ENCODE measurements at places on chromosomes 2 and 18.

- DNase-seq = no peak
Observed at GRCh38 chr2:240460253-240460711, 24.8 kb downstream of the GPC1 start.

DNA sequence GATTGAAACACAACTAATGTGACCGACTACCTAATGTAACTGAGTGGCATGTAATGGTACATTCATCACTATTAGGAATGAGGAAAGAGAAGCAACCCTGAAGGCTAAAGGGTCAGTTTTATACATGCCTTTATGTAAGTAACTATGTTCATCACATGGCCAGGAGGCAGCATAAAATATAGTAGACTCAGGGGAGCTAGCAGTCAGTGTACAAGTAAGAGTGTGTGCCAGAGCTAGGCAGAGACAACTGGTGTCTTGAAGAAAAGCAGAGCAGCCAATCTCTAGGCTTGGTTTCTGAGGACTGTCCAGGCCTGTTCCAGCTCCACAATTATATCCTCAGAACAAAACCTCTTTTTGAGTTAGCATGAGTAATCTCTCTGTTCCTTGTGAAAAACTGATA is 18.1 kb downstream of the SMAD2 start:
- no peak for DNase-seq

- DNase-seq = no peak
Observed at GRCh38 chr2:26584191-26584590, 57.0 kb downstream of the CIB4 start.

GRCh38 chr2:127108090-127108523 is 1.2 kb upstream of the BIN1 start:
- no peak for DNase-seq

- no peak for DNase-seq
Observed at GRCh38 chr2:203740871-203741281, 34.4 kb downstream of the CD28 start.

GRCh38 chr18:39318008-39318407 is 1752.4 kb upstream of the CELF4 start:
- no peak for DNase-seq

GRCh38 chr2:53964987-53965687 is 5.7 kb downstream of the PSME4 start:
- no peak for DNase-seq

DNA sequence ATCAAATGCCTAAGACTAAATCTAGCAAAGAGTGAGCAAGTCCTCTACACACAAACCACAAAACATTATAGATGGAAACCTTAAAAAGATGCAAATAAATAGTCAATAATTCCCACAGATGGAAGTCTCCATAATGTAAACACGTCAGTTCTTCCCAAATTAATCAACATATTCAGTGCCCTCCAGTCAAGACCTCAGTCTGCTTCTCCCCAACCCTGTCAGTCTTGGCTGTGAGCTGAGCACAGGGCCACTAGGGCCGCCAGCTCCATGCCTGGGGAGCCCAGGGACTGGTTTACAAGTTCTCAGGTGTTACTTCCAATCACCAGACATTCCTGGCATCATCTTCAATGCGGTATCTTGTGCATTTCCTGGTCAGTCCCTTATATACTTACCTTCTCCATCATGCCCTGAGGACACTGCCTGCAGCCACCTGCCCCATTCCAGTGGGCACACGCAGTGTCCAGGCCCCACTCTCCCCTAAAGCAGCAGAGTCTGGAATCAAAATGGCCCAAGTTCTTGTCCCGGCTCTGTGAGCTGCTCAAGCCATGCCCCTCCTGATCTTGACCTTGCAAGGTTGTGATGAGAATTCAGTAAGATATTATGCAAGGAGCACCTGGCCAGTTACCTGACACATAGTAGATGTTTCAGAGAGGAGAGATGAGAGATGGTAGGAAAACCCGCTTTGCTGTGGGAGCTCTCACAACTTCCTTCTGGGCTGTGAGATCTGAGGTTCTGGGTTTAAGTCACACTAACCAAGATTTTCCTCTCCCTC is 207.9 kb upstream of the RAB6C start:
- no peak for DNase-seq

DNA sequence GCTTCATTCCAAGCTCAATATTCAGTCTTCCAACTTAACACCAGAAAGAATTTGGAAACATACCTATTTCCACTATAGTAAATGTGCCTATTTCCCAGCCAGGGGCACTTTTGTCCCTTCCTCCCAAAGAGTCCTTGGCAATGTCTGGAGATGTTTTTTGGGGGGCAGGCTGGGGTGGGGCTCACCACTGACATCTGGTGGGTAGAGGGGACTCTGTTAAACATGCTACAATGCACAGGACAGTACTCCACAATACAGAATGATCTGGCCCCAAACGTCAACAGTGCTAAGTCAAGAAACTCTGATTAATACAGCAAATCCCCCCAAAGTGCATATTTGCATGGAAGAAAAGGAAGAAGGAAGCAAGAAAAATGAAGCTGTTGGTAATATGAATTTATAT is 61.7 kb downstream of the SMIM21 start:
- no peak for DNase-seq

- DNase-seq = no peak
Observed at GRCh38 chr2:110863726-110864125, 131.4 kb downstream of the ACOXL start.

All from SIG-M5 (cell line).